ENCODE measurements at places on chromosomes 7 and 10.

DNA sequence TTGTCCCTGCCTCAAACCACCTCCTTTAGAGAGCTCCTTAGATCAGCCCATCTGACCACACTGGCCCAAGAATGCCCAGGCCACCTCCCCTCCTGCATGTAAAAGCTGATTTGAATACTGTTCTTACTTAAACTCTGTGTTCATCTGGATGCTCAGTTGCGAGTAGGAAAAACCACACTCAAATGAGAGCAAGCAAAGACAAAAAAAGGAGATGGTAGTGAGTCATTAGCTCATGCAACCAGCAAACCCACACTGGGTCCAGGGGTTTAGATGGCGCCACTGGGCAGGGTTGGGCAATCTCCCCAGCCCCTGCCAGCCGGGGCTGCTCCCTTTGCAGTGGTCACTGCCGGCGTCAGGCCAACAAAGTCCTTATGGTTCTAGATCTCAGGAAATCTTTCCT, 32.7 kb downstream of the TSPAN15 start:
- DNase-seq = no peak

- DNase-seq = no peak
These were observed 52.6 kb upstream of the TMEM106B start for GRCh38 chr7:12158334-12159060.

DNA sequence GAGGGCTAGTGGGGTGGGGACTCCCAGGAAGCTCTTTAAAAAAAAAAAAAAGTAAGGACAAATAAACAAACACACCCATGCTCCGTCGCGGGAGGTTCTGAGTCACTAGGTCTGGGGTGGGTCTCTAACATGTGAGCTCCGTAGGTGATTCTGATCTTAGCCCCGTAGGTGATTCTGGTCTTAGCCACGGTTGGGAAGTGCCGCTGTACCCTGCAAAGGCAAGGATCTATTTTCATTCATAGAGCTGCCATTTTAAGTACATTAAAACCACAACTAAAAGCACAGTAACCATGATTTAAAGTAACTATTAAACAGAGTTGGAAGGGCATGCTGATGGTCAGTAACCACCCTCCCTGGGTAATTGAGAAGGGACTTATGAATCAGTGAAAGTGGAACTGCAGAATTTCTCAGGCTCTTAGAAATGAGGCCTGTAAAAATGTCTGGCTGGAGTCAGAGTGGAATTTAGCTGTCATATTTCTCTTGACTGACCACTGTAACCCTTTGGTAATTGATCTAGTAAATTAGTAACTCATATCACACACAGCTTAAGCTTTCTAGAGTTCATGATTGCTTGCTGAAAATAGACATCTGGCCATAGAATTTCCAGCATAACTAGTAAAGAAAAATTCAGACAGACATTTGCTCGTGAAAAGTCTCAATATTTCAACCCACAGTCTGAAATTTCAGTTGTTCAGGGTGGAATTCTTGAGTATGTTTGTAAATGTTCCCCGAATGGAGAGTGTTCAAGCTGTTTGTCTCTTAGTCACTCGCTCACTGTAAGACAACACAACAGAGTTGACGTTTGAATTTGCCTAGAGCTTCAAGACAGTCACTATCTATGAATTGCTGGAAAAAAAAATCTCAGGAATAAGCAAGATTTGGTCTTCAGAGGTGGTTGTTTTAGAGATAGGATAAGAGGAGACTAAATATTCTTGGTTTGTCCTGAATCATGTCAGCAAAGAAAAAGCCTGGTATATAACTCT, 34.2 kb upstream of the TCF7L2 start:
- peak; percentile 37 for DNase-seq

GRCh38 chr10:132544744-132545658, 7.4 kb downstream of the INPP5A start:
- no peak for DNase-seq

DNA sequence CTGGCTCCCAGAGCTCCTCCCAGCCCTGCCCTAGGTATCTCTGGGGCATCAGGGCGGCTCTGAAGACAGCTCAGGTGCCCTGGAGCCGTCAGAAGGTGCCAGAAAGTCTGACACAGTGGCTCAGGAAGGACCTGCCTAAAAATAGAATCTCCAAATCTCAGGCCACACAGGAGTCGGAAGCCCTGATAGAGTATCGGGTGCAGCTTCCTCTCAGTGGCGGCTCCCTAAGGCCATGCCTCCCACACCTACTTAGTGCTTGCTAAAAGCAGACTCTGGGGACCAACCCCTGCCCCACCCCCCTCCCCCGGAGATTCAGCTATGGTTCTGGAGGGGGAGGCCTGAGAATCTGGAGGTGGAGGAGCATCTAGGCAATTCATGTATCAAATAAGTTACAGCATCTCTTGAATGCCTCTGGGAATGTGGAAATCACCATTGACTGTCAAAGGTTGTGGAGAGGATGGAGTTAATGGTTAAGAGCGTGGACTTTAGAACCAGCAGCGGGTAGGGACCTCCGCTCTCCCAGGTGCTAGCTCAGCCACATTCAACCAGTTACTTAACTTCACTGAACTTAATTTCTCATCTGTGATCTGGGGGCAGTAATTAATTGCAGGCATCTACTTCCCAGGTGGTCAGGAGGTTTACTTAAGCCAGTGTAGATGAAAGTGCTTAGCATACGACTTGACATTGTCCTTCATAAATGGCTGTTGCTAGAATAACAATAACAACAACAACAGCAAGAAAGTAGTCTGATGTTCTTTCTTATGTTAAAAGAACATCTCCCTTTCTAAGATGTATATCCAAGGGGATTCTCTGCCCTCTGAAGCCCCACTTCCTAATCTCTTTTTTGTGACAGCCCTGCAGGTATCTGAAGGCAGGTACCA, 38.6 kb upstream of the MXI1 start:
- DNase-seq = no peak

- DNase-seq = no peak
These were observed 8.5 kb upstream of the C10orf105 start for GRCh38 chr10:71727738-71728737.

DNA sequence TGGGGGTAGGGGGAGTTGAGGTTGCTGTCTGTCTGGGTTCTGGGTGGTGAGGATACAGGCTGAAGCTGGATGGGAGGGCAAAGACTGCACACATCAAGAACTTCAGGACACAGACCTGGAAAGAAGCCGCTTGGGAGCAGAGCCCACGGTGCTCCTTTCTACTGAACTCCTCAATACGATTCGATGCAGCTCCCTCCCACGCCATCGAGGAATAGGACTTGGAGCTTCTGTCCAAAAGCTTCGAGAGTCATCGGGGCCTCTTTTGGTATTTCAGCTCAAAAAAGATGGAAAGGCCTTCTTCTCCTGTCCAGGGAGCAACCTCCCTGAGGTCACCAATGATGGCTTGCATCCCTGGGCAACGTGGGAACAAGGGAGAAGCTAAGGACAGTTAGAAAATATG, 407.1 kb upstream of the MGMT start:
- DNase-seq = no peak

- DNase-seq = no peak
These were observed 442 bp upstream of the LZTS2 start for GRCh38 chr10:100998991-100999741.

- DNase-seq = no peak
These were observed 269.4 kb upstream of the SEMA3D start for GRCh38 chr7:85456254-85456653.

DNA sequence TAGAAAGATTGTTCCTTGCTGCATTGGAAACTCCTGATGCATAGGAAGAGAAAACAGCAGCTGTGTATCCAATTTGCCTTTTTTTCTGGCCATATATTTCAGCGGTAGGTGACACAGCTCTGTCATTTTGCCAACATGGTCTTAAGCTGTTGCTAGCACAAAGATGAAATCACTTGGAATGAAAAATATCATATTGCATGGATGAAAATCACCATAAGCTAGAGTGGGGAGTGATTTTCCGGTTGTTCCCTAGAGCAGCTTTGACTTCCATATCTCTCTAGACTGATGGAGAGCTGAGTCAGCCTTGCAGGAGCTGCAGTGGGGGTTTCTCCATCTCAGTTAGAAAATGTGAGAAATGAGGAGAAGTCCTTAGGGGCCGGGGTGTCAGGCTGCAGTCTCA, 38.3 kb upstream of the BTBD16 start:
- peak; percentile 75 for DNase-seq
